Stimulated activated CD4-positive, alpha-beta T cell treated with anti-CD3 and anti-CD28 coated beads, Interleukin-15, amount 100 ng/mL, for 48 hours (primary cell): ENCODE measurements at places on chromosomes 3 and 15.

DNA sequence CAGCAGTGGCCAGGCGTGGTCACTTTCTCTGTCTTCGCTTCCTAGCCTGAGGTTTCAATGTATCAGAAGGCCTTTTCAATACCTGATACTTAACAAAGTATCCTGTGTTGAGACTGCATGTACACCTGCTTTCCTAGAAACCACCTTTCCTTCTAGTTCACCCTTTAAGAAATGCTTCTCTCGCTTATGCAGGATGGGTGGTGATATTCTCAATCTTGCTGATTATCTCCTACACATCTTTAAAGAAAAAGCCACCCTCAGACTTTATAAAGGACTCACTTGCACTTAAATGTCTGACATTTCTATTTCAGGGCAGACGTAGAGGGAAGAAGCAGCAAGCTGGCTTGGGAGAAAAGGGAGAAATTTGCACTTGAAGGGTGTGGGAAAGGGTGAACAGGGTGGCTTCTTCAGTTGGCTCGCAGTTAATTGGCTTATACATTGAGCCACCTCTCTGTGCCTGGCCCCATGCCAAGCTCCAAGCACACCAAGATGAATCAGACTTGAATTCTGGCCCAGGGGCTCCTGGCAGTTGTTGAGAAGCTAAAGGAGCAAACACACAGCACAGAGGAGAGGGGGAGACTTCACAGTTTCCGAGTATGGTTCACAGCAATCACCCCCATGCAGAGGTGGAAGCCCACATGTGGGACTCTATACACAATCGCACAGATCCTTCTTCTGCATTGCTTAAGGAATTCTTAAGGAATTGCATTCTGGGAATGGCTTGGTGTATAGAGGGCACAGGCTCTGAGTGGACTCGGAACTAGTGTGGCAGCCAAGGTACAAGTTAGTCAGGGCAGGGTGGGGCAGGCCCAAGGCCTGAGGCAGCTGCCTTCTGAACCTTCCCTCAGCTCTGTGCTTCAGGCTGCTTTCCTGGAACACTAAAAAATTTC, 1.3 kb downstream of the ARL6IP5 start:
- DNase-seq = peak; percentile 78

GRCh38 chr15:58546066-58546591, 114.3 kb downstream of the LIPC start:
- no peak for DNase-seq

DNA sequence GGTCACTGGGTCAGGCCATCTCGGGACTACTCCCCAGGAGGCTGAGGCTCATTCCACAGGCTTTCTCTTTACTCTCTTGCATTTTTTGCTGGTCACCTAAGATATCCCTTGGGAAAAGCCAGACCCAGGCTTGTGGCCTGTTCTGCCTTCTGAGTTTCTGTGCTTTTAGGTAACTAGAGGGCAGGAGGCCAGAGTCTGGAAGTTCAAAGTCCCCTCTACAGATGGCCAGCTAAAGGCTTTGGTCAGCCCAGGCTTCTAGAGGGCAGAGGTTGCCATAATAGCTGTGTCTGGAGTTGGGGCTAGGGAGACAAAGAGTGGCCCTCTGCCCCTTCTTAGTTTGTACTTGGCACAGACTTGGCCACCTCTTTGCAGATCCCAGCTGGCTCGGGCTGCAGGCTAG, 8.4 kb upstream of the PARP6 start:
- DNase-seq = no peak

DNA sequence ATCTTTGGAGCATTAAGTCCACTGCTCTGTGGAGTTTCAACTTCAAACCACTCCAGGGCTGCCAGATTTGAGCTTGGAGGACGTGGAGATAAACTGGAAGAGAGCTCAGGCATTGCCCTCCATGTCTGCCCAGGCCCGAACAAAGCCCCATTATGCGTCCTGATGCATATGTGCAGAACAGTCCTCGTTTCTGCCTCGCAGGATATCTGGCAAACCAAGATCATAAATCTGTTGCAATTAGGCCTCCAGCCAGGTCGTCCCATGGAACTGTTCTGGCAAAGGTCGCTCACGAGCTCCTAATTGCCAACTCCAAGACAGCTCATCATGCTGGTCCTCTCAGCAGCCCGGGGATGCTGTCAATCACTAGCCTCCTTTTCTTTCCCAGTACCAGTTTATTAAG, 91.2 kb downstream of the SEMA5B start:
- no peak for DNase-seq

DNA sequence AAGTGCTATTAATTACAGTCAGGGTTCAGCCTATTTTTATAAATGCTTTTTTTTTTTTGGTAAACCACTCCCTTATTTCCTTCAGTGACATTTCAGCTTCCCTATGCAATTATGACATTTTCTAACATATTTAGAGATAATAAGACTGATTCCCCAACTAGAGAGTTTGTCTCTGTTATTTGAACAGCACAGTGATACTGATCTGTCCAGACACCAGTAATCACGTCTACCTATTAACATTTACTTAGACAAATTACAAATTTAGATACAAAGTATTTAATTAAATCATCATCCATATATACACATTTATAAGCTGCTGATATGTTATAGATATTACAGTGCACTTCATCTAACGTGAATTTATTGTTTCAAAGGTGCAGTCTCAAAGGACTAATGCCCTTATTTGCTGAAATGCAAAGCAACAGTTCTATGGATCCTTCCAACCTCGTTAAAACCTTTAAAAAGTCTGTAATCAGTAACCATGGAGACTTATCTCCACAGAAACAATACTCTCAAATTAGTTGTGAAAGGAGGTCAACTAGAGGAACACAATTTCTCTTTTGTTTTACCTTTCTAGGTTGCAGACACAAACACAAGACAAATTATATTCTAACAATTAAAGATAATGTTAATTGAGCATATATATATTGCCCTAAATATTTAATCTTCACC, 1531.1 kb downstream of the SI start:
- DNase-seq = no peak

DNA sequence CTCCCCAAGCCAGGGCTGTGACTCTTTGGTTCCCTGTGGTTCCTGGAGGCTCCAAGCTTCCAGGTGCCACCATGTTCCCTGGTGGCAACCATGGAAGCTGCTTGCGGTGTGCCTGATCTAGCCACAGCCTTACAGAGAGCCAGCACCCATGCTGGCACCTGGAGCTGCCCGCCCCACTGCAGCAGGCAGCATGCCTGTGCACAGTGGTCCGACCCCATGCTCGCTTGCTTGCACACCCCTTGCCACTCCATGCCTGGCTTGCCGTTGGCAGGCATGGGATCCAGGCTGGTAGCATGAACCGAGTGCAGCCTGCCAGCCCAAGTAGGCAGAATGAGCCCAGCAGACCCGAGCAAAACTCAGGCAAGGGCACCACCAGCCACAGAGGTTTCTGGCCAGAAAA, 53.9 kb downstream of the SLMAP start:
- DNase-seq = no peak

DNA sequence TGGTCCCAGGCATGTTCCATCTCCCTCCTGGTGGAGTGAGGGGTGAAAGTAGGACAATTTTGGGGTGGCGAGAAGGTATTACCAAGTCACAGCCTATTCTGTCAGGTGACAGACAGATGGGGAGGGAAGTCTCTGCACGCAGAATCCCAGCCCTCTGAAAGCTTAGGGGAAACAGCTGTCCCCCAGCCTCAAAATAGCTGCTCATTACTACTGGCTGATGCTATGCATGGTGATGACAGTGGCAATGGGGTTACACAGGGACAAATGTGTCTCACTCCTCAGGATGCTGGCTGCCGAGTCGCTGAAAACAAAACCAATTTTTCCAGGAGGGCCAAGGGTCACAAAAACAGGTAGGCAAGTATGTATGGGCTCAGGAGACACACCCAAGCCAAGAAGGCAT, 68.8 kb upstream of the OXTR start:
- no peak for DNase-seq

DNA sequence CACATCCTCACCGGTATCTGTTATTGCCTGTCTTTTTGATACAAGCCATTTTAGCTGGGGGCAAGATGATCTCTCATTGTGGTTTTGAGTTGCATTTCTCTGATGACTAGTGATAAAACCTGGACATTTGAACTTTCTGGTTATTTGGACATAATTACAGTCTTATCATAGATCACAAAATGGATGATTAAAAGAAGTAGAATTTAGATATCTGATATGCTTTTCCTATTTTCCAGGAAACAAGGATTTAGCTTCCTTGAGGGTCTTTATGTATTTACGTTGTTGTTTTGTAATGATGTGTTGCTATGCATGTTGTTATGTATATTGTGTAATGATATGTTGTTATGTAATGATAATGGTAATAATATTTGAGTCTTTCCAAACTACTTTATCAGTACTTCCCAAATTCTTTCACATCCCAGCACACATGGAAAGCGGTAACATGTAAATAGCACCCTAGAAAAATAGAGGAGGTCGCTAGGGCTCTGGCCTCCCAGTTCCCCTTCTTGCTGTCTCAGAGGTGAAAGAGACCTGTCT, 53.8 kb downstream of the GJD2 start:
- no peak for DNase-seq

DNA sequence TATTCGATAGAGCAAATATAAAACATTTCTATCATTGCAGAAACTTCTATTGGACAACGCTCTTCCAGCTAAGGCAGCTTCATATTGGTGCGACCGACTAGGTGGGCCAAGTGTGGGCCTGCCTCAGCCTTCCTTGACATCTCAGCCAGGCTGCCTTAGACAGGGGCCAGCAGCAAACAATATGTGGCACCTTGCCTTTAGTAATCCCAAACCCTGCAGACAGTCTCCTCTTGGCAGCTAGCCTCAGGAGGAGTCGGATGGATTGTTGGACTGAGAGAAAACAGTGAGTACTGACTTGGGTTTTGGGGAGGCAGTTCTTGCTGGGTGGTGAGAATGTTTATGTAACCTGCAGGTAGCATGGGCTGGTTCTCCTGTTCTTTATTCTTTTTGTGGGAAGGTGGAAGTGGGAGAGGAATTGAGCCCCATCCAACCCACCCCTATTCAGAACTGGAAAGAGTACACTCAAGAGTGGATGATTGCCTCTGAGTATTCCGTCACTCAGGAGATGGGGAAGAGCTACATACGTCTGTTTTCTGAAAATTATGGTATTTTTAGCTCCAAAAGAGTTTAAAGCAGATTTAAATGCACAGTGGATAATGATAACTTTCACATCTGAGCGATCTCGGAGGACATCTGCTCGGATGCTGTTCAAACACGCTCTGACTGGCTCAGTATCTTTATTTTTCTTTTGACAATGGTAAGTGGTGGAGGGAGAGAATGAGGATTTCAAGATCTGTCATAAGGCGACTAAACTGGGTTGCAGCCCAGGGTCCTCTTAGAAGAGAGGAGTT, 47.2 kb downstream of the GPD1L start:
- no peak for DNase-seq

DNA sequence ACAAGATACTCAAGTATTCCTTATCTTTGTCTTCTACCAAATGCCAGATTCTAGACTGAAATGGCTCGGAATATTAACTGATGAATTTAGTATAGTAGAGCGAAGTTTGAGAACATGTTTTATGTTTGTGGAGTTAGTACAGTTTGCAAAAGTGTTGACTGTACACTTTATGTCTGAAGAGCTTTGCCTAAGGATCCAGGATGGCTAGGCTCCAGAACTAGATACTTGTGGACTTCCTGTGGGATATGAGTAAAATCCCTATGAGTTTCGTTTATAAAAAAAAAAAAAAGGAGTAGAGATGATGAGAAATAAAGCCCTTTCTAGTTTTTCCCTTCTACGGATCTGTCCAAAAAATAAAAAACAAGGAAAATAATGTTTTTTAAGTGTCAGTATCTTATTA, 96.7 kb downstream of the TP63 start:
- no peak for DNase-seq

DNA sequence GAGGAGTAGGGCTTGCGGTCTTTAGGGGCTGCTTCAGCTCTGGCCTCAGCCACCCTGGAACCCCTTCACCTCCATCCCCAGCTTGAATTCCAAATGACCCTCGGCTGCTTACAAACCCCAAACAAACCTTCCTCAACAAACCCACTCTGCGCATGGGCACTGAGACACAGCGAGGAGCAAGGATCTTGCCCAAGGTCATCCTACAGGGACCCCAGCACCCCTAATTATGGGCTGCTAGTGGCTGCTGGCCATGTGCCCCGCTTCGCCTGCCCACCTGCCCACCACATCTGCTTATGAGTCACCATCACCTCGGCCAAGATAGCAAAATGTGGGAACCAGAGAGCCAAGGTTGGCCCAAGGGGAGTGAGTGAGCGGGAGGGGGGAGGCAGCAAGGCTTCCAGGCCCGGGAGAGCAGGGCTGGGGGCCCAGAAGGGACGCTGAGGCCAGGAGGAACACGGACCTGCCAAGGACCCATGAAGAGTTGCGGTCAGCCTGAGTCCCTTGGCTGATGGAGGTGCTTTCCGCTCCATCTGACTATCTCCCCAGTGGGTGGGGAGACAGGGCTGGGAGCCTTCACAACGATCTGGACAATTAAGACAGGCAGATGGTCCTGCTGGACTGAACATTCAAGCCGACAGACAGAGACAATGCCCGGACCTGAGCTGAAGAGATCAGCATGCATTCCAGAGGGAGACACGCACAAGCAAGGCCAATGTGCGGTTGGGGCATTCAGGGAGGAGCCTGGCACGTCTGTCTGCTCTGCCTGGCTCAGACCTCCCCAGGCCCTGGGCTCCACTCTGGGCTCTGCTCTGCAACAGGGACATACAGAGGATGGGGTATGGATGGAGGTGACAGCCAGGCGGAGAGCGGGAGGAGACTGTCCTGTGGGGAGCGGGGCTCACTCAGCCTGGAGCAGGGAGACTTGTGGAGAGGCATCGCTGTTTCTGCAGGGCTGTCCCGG, 10.8 kb upstream of the GRIP2 start:
- DNase-seq = no peak

- no peak for DNase-seq
Measured at GRCh38 chr15:59396211-59396610, 23.5 kb upstream of the MYO1E start.

DNA sequence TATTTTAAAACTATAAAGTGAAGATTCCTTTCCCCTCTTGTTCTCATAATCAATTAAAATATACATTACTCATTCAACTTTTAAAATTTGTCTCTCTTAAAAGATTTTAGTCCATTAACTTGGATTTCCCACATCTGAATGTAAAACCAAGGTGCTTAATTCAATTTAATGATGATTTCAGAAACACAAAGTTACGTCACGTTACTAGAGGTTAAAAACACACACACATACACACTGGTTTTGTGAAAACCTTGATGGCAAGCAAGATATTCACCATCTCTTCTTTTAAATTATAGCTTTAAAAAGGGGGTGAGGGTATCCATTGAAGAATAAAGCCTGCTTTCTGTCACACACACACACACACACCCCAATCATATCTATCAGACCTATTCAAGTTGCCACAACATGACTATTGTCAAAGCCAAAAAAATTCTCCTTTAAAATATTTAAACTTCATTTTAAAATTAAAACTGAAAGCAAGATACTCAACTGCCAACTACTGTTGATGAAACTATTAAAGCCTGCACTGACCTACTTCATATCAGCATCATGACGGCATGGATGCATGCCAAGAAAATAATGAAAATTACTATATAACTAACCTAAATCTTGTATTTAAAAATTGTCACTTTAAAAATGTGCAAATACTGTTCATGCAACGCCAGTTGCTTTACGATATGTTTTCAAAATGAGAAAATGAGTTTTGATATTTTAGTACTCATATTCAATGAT, 2.1 kb downstream of the RFX7 start:
- no peak for DNase-seq
